ENCODE measurements at places on chromosomes 13 and 19. TPM values are rescaled to one million over a fixed set of nuclear protein-coding genes. Genes with fewer than 3 reads are reported as not detected.

DNA sequence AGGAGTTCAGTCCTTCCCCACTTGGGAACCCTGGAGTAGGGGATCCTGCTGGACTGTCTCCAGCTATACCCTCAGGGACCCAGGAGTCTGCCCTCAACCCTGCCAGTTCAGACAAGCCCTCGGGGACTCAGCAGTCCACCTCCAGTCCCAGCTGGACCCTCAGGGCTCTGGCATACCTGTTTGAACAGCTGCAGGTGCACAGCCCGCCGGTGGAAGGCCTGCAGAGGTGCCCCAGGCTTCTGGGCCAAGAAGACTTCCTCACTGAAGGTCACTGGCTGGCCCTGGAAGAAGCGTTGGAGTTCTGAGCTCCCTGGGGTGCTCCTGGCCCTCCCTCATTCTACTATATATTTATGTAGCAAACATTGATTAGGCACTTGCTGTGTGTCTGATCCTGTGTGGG, 8.6 kb downstream of the CRB3 start:
- no peak for DNase-seq

GRCh38 chr13:110170020-110170790, 136.8 kb downstream of the COL4A1 start:
- no peak for DNase-seq

- peak; percentile 96 for DNase-seq
These were observed 3.5 kb downstream of the ANGPTL4 start for GRCh38 chr19:8367327-8368001.

GRCh38 chr19:18603958-18604819, 2.4 kb downstream of the CRLF1 start:
- no peak for DNase-seq

- DNase-seq = no peak
These were observed 20.8 kb downstream of the URI1 start for GRCh38 chr19:29962793-29963192.

DNA sequence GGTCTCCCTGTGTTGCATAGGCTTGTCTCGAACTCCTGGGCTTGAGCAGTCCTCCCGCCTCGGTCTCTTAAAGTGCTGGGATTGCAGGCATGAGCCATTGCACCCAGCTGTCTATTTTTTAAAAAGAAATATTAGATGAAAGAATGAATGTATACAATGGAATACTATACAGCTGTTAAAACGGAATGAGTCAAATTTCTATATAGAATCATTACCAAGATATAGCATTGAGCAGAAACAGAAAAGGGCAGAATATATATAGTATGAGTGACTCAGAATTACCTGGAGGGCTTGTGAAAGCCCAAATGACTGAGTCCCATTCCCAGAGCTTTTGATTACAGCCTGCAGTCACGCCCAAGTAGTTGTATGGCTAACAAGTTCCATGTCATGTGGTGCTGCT, 4.4 kb downstream of the DACT3 start:
- no peak for DNase-seq

LATS2 gene
- polyA plus RNA-seq = 25.4 TPM

PRSS57 gene
- not detected for polyA plus RNA-seq

ZNF296 gene
- polyA plus RNA-seq = 0.46 TPM

TLE6 gene
- polyA plus RNA-seq = 2.1 TPM

Measured in endothelial cell of umbilical vein (primary cell).